ENCODE measurements at places on chromosomes 11 and 22. TPM values are rescaled to one million over a fixed set of nuclear protein-coding genes. Genes with fewer than 3 reads are reported as not detected.

DNA sequence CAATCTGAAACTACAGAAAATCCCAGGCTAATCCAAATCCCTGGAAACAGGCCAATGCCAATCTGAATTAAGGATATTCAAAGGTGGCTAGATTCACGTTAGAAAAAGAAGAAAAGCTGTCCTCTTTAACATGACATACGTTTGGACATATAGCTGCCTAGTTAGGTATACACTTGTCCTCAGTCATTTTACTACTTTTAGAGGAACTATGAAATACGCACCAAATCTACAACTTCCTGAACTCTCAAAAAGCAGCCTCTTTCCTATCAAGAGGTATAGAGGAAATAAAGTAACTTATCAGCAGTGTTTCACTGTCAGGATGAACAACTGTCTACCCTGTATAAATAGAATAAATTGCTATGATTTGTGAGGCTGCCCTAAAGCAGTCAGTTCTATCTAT lies 24.0 kb downstream of the KMT5B start:
- DNase-seq = no peak

DNA sequence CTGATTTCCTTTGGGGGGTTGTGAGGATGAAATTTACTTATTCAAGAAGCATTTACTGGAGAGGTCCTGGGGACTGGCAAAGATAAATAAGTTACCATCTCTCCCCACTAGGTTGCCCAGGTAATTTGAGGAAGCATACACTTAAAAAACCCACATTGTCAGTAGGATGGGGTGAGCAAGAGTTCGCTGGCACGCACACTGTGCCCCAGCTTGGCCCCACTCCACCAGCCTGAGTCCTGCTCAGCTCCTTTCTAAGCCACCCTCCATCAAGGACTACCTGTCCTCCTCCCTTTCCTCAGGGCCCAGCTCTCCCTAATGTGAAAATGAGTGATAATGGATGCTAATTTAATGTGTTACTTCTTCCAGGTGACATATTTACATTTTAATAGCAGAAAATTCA lies 216.5 kb upstream of the PLET1 start:
- DNase-seq = no peak

GRCh38 chr11:110467556-110467955 lies 37.8 kb downstream of the FDX1 start:
- no peak for DNase-seq

DNA sequence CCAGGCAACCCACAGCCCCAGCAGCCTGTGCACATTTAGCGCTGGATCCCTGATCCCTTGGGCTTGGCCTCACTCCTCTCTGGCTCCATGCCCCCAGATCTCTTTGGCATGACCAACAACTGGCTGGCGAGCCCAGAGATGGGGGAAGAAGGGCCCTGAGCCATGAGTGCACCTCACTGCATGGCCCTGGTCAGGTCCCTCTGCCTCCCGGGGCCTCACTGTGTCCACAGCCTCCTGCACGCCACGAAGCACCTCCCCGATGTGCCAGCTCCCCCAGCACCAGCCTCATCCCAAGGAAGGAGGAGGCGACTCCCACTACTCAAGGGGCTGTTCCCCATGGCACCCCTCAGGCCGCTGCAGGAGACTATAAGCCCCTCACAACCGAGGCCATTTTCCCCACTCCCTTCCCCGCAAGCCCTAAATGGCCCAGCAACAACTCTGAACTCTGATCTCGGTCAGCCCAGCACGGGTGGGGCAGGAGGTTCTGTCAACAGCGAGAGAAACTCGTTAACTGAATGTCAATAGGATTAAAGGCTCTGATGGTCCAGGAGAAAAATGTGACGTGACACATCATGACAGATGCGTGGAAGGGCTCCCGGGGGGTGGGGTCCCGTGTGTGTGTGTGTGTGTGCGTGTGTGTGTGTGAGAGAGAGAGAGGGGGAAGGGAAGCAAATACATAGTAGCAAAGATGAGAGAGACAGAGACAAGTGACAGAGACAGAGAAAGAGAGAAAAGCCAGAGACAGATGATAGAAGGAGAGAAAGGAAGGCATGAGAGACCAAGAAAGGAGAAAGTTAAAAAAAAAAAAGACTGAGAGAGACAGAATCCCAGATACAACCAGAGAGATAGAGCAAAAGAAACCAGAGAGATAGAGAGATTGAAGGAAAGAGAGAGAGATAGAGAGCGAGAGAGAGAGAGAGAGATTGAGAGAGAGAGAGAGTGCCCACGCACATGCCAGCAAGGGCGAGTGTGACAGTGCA lies 28.4 kb upstream of the SYT7 start:
- no peak for DNase-seq

GRCh38 chr11:105202844-105203548 lies 63.4 kb upstream of the CARD18 start:
- no peak for DNase-seq

The CD3G gene
- 105 TPM for total RNA-seq

- DNase-seq = no peak
These were observed 139.6 kb downstream of the DDX10 start for GRCh38 chr11:108804511-108804910.

DNA sequence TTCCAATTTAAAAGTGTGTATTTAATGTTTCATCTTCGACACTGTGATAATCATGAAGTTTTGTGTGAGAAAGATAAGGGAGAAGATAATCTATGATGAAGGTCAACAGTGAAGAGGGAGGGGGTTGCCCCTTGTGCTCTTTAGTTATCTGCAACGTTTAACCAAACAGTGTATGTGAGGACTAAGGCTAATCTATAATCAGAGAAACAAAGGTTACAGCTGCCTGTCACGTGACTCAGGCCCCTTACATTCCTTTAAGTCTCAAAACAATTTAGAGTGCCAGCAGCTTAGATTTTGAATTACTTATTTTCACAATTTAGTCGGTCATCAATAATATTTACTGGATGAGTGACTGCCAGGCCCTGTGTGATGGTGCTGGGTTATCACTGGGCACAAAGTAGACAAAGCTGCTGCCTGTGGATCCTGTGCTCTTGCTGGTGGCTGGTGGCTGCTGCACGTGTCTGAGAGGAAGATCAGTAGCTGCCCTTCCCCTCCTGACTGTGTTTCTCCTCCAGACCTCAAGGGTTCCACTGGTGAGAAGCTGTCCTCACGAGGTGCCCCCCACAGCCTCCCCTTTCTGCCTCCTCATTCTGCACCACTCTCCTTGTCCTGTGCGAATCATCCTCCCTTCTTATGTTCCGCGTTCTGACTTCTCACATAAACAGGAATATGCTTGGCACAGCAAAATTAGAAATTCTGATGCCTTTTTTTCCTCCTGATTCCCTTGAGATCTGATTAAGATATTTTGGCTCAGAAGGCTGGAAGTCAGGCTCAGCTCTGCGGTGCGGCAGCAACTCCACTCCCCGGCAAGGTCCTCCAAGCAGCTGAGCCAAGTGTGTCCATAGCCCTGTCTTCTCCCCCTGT lies 331.1 kb upstream of the B3GAT1 start:
- DNase-seq = no peak
